ENCODE measurements at places on chromosomes 11 and 22. TPM values are rescaled to one million over a fixed set of nuclear protein-coding genes. Genes with fewer than 3 reads are reported as not detected.

DNA sequence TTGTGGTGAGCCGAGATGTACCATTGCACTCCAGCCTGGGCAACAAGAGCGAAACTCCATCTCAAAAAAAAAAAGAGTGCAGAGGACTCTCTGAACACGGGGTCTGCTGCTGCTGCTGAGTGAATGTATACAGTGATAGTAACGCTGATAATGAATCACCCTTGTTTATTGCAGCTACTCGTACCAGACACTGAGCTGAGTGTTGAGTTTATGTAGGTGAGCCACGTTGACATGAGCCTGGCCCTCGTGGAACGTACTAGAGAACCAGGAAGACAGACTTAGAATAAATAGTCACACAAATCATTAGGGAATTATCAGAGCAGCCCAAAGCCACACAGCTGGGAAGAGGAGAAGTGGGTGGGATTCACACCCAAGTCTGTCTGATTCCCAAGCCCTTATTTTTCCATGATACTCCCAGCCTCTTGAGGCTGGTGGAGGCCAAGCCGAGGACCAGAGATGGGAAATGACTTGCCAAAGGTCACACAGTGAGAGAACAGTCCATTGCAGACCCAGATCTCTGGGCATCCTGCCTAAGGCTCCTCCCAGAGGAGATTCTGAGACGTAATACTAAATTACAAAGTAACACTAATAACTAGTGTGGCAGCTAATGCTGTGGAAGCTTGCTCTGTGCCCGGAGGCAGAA, 34.8 kb downstream of the MB start:
- DNase-seq = no peak
- peaks cover 15% of the 10 kb centered on the region for H3K4me1 ChIP-seq
- no peaks in the 10 kb centered on the region for H3K27me3 ChIP-seq
- no peaks in the 10 kb centered on the region for H3K36me3 ChIP-seq
- no peak overlapping the region for H3K27ac ChIP-seq

DNA sequence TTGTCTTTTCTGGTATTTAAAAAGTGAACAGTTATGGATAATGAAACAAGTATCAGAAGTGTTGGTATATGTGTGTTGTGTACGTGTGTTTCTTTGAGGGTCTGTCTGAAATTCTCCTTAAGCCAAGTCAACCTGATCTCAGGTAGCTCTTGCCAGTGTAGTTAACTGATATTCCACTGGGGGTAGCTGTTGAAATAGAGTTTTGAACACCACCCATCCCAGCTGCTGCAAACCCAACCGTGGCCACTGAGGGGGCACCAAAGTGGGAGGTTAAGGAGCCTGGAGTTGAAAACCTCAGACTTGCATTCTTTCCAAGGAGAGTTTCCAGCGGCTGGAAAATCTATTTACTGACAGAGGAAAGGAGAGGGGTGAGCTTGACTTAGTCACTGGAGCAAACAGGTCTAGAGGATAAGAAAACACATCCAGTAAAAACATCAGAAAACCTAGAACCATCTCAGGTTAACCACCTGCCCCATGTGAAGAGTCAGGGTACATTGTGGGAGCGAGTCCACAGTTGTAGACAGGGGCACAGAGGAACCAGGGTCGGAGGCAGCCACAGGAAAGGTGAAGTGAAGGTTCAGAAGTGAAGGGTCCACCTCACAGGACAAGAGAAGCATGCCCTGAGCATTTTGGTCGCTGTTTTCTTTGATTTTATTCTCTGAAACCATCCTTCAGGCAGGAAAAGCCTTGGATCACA, 8.8 kb upstream of the CUL5 start:
- DNase-seq = peak; percentile 56
- no peak overlapping the region for H3K27ac ChIP-seq
- H3K4me1 ChIP-seq = no peaks in the 10 kb centered on the region
- H3K27me3 ChIP-seq = no peaks in the 10 kb centered on the region
- H3K36me3 ChIP-seq = no peaks in the 10 kb centered on the region
- no peak overlapping the region for H3K4me3 ChIP-seq

DNA sequence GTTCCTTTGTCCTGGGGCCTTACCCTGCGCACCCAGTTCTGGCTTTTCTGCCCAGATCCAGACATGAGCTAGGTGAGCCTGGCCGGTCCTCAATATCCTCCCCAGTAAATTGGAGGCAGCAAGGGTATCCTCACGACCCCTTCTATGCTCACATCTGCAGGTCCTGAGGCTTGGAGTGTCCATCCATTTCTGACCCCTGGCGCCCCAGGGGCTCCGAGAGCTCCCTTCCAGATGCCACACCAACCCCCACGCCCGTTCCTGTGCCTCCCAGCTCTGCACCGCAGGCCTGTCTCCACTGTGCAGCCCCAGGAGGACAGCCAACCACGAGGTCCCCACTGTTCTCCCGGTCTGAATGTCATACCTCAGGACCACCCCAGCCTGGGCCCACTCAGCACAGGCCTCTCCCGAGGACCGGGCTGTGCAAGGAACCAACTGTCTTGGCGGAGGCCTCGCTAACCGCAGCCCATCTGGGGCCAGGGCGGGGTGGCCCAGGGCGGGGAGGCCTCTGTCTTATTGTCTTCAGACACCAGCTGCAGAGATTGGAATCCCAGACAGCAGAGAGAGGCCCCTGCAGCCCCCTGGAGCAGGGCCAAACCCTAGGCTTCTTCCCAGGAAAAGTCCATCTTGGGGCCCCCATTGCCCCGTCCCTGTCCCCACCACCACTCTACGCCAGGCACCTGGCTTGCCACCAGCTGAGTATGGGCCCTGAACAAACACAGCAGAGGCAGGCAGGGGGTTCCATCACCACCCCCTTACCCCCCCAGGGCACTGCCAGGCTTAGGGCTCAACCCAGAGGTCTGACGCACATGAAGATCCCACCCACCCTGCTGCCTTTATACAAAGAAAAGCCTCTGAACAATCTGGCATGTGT, 39.3 kb downstream of the ALX4 start:
- no peak overlapping the region for H3K27ac ChIP-seq
- no peak for DNase-seq
- no peaks in the 10 kb centered on the region for H3K27me3 ChIP-seq
- H3K4me3 ChIP-seq = no peak overlapping the region
- H3K4me1 ChIP-seq = peaks cover 14% of the 10 kb centered on the region

GRCh38 chr11:10414659-10415058, 40.4 kb upstream of the AMPD3 start:
- H3K27me3 ChIP-seq = no peaks in the 10 kb centered on the region
- DNase-seq = no peak
- no peaks in the 10 kb centered on the region for H3K4me1 ChIP-seq
- H3K27ac ChIP-seq = no peak overlapping the region

DNA sequence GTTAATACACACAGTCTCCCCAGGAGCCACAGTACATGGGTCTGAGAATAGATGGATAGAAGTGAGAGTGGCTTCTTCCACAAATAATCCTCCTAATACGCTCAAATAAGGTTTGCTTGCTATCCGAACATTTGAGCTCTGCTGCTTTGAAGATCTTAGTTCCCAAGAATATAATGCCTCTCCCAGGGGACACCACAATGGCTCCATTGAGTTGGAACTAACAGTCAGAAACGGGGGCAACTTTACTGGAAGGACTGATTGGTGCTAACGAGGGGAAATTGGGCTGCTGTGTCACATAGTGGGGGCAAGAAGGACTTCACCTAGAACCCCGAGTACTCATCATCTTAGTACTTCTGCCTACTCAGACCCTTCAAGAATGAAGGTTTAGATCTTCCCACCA, 66.2 kb downstream of the IGLL5 start:
- no peak overlapping the region for H3K4me3 ChIP-seq
- no peak for DNase-seq
- H3K27ac ChIP-seq = no peak overlapping the region

- DNase-seq = peak; percentile 63
- H3K36me3 ChIP-seq = no peaks in the 10 kb centered on the region
- no peak overlapping the region for H3K4me3 ChIP-seq
- no peaks in the 10 kb centered on the region for H3K27me3 ChIP-seq
- H3K4me1 ChIP-seq = peaks cover 15% of the 10 kb centered on the region
- H3K27ac ChIP-seq = no peak overlapping the region
These were observed 72.8 kb downstream of the FLI1 start for GRCh38 chr11:128766591-128767081.

DNA sequence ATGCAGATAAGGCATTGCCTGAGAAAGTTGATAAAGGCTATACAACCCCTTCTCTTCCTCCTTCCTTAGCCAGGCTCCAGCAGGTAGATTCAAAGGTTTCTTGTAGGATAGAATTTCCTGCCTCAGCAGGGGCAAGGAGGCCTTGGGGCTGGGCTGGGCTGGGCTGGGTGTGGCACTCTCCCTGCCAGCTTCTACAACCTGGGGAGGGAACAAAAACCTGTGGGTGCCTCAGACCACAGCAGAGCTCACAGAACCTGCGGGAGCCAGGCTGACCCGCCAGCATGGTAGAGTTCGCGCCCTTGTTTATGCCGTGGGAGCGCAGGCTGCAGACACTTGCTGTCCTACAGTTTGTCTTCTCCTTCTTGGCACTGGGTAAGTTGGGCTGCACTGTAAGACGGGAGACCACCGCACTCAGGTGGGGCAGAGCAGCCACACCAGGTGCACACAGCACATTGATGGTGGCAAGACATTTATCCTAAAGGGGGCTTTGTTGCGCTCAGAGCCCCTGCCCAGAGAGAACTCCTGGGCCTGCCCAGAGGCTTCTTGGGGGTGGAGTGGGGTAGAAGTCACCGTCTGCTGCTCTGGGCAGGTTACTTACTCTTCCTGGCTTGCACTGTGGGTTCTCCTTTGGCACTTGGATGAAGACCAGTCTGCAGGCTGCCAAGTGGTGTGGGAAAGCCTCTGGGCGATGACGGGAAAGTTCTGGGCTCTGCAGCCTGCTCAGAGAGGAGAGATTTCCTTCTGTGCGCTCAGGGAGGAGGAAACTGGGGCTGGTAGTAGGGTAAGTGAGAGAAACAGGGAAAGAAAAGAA, at the start of gene MOGAT2:
MOGAT2 (plus strand) TSS at position 231 of the 811 bp plus-strand sequence; CDS start at position 282, 51 bp downstream.
- no peak for DNase-seq
- no peak within 1 kb of the TSS for H3K4me3 ChIP-seq
- H3K4me1 ChIP-seq = no peaks in the 10 kb centered on the region

- H3K27ac ChIP-seq = no peak overlapping the region
- no peaks in the 10 kb centered on the region for H3K36me3 ChIP-seq
- no peaks in the 10 kb centered on the region for H3K27me3 ChIP-seq
- H3K4me3 ChIP-seq = no peak overlapping the region
- H3K4me1 ChIP-seq = peaks cover 24% of the 10 kb centered on the region
- DNase-seq = no peak
These were observed 508.8 kb downstream of the MN1 start for GRCh38 chr22:27292542-27293299.

DNA sequence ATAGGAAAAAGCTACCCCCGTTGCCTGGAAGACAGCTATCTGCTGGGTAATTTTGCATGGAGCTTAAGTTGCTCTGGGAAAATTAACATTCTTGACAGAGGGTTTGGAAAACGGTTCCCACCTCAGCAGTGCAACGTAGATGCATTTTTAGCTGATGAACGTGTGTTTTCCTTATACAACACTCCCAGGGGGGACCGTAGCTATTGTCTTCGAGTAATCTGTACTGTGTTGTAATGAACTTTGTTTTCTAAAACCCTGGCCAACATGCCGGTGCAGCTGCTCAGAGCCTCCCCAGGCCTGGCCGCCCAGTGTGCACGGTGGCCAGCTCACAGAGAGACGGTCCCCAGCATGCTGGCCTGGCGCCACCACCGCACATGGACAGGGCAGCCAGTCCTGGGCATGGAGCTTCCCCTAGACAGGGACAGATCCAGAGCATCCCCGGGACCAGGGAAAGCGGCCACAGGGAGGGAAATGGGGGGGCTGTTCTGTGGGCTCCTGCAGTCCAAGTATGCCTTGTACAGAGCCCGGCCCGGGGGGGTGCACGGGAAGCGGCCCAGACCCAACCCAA, 2.2 kb downstream of the TNNT3 start:
- H3K27ac ChIP-seq = no peak overlapping the region
- no peaks in the 10 kb centered on the region for H3K36me3 ChIP-seq
- DNase-seq = peak; percentile 72
- no peak overlapping the region for H3K4me3 ChIP-seq
- H3K27me3 ChIP-seq = no peaks in the 10 kb centered on the region

GRCh38 chr11:20963596-20963995, 294.2 kb downstream of the NELL1 start:
- H3K4me1 ChIP-seq = no peaks in the 10 kb centered on the region
- no peak overlapping the region for H3K4me3 ChIP-seq

DNA sequence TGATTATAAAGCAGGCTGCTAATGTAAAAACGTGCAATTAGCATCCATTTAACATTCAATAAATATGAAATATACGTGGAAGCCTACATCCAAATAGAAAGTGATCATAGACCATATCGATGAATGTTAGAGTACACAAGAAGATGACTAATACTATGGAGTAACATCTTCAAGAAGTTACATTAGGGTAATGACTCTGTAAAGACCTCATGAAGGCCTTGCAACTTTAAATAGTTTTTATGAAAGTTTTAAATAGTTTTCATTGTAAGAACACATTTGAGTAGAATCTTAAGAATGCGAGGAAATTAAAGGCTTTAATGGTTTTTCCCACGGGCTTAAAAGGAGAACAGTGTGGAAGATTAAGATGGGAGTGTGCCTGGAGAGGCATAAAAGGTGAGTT, 1.4 kb downstream of the TRIM34 start:
- H3K27me3 ChIP-seq = no peaks in the 10 kb centered on the region
- no peak for DNase-seq
- H3K27ac ChIP-seq = no peak overlapping the region
- no peaks in the 10 kb centered on the region for H3K4me1 ChIP-seq
- H3K4me3 ChIP-seq = no peak overlapping the region

GRCh38 chr11:94746721-94747120, 21.4 kb upstream of the AMOTL1 start:
- no peaks in the 10 kb centered on the region for H3K27me3 ChIP-seq
- H3K4me1 ChIP-seq = peaks cover 1% of the 10 kb centered on the region
- no peaks in the 10 kb centered on the region for H3K36me3 ChIP-seq
- H3K4me3 ChIP-seq = no peak overlapping the region
- H3K27ac ChIP-seq = no peak overlapping the region
- no peak for DNase-seq

- DNase-seq = peak; percentile 55
- H3K27me3 ChIP-seq = no peaks in the 10 kb centered on the region
- H3K4me1 ChIP-seq = no peaks in the 10 kb centered on the region
These were observed 1.1 kb upstream of the MRGPRX4 start for GRCh38 chr11:18171377-18172000.

DNA sequence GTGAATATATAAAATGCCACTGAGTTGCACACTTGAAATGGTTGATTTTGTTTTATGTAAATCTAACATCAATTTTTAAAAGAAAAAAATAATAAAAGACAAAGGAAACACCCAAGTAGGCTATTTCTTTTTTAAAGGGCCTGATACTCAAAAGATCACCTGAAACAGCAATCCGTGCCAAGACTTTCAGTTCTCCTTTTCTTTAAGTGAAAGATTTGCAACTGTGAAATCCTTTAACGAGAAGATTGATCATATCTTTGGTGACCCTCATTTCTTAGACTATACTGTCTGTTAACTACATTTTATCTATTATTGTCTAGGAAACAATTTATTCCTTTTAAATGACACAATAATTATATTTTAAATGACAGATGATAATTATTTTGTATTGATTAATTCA, 1841.5 kb downstream of the LRRC4C start:
- no peak overlapping the region for H3K27ac ChIP-seq
- H3K4me1 ChIP-seq = no peaks in the 10 kb centered on the region
- H3K36me3 ChIP-seq = no peaks in the 10 kb centered on the region

MAPK11 gene
- polyA plus RNA-seq = 38.3 TPM

GAB4 gene
- not detected for polyA plus RNA-seq

SIPA1 gene
- polyA plus RNA-seq = 18.7 TPM

RAB38 gene
- polyA plus RNA-seq = 0.66 TPM

NPAS4 gene
- polyA plus RNA-seq = 0.03 TPM
